ENCODE measurements at places on chromosomes 2 and 18.

DNA sequence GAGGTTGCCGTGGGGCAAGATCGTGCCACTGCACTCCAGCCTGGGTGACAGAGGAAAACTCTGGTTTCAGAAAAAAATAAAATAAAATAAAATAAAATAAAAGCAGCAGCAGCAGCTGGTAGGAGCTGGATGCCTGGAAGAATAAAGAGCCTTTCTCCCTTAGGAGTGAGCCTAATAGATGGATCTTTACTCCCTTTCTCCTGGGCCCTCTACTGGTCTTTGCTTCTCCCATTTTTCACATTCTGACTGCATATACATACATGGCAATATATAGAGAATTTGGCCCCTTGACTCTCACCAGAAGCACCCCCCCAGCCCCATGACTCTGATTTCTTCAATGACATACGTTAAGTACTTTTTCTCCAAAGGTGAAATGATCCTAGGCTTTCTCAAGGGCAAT is 9.8 kb upstream of the MALT1 start:
- no peak for DNase-seq

DNA sequence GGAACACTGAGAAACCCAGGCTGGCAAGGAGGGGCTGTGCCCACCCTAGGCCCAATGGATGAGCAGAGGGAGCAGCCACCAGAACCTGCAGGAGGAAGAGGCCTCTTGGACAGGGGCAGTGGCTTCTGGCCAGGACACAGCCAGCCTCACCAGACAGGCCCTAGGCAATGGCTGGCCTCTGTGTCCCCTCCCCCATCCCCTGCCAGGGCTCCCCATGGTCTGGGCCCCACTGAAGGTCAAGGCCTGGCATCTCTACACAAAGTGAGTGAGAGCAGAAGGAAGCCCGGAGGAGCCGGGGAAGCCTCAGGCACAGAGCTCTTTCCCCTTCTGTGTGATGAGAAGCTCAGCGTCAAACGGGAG is 6.3 kb downstream of the PRLH start:
- no peak for DNase-seq

- DNase-seq = no peak
These were observed 1.8 kb downstream of the SLC23A3 start for GRCh38 chr2:219167997-219168396.

DNA sequence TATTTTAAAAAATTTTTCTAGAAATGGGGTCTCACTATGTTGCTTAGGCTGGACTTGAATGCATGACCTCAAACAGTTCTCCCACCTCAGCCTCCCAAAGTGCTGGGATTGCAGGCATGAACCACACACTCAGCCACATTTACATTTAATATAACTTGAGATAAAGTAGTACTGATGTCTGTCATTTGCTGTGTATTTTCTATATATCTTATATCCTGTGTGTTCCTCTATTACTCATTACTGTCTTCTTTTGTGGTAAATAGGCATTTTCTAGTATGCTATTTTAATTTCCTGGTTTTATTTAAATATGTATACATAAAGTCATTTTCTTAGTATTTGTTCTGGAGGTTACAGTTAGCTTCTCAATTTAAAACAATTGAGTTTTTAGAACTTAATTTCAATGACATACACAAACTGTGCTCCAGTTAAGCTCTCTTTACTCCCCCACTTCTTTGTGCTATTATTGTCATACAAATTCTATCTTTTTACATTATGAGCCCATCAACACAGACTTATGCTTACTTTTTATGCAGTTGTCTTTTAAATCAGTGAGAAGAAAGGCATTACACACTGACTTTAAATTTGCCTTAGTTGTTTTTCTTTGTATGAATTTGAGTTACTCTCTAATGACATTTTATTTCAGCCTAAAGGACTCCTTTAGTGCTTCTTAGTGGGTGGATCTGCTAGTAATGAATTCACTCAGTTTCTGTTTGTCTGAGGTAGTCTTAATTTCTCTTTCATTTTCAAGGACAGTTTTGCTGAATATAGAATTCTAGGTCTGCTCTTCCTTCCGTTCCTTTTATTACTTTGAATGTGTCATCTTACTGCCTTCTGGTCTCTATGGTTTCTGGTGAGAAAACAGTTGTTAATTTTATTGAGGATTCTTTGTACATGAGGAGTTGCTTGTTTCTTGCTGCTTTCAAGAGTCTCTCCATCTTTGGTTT is 6.2 kb upstream of the INPP4A start:
- no peak for DNase-seq

DNA sequence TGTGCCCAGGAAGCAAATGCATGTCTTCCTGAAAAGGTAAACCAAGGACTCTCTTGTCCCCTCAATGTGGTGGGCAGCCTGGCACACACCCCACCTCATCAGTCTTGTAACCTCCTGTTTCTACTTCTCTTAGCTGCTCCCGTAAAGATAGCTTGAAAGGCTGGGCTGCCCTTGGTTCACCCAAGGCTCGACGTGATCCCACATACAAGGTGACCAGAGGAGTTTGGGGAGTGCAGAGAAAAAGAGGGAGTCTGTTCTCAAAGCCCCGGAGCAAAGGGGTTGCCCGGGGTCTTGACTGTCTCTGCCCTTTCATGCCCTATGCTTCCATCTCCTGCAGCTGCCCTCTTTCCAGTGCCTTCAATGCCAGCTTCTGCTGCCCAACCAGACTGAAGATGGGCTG is 18.3 kb upstream of the FOSL2 start:
- DNase-seq = no peak

DNA sequence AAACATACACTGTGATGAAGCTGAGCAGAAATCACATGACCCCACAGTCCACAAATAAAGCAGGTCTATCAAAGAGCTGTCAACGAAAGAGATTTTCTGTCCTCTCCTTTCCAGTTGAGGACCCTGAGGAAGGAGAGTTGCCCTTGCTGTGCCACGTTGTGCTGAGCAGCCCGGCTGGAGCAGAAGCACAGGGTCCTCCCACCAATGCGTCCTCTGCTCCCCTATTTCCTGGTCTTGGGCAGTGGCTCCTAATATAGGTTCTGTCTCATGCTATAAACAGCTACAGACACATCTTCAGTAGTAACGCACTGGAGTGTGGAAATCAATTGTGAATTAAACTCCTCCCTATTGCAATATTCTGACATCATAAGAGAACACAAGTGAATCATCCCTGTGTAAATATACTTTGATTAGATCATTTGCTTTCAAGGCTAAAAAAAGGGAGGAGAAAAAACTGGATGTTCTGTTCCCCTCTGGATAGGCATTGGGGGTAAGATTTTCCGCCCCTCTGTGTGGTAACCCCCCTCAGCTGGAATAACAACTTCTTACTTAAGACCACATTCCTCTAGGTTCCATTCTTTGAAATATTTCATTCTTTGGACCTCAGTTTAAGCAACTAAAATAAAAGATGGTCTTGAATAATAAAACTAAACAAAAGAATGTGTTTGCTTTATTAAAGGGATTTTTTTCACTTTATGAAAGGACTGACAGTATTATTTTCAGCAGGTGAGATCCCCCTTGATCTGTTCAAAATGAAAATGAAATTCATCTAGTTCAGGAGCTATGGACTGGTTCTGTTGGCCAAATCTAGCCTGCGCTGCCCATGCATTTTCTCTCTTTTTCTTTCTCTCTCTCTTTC is 8.3 kb upstream of the RHOB start:
- DNase-seq = no peak

DNA sequence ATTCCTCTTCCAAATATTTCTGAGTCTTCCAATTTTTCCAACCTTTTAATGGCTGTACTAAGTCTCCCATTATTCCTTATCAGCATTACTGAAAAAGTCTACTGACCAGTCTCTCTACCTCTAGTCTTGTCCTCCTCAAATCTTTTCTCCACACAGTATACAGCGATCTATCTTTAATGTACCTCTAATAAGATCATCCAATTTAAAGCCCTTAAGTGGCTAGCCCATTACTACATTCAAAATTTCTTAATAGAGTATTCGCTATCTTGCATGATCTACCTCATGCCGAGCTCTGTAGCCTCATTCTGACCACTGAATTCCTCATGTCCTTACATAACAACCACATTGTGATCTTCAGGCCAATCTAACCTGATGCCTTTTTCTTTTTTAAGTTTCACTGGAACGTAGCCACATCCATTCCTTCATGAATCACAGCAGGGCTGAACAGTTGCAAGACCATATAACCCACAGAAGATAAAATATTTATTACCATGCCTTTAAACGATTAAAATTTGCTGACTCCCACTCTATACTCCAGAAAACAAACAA is 57.9 kb downstream of the SLC66A3 start:
- no peak for DNase-seq

GRCh38 chr2:176081376-176081836 is 2.4 kb downstream of the EVX2 start:
- peak; percentile 24 for DNase-seq

DNA sequence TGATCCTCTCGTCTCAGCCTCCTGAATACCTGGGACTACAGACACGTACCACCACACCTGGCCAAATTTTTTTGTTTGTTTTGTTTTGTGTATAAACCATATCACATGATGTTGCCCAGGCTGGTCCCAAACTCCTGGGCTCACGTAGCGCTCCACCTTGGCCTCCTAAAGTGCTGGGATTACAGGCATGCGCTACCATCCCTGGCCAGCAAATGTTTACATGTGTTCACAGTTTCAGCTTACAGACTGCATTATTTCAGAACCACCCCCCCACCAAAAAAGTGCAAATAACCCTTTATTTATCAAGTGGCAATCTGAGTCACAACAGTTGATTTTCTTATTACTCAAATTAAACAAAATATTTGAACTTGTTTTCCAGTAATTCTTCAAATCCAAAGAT is 54.3 kb downstream of the ABCA12 start:
- no peak for DNase-seq

GRCh38 chr2:149924549-149925213 is 337.1 kb upstream of the MMADHC start:
- DNase-seq = no peak

- no peak for DNase-seq
These were observed 2.1 kb downstream of the HK2 start for GRCh38 chr2:74835831-74836674.

GRCh38 chr2:190425221-190425866 is 17.2 kb downstream of the MFSD6 start:
- DNase-seq = no peak

DNA sequence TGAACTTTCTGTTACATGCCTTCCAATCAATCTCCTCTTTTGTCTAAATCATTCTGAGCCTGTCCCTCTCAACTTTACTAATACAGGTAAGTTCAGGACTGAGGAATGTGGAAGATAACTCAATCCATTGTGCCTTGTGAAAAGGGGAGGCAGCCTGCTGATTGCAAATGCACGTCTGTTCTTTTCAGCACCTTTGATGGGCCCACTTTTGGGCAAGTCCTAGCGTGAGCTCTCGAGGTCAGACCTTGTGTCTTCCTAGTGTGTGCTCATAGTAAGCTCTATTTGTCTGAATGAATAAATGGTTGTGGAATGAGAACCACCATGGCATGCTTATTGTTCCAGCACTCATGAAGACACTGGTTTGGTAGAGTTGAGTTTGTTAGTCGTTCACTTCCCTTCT is 50.4 kb upstream of the REL start:
- DNase-seq = no peak

GRCh38 chr2:63081404-63081803 is 30.8 kb downstream of the OTX1 start:
- no peak for DNase-seq

GRCh38 chr2:24206242-24206641 is 31.4 kb downstream of the FAM228A start:
- DNase-seq = no peak

GRCh38 chr18:68564961-68565360 is 149.9 kb downstream of the TMX3 start:
- no peak for DNase-seq

- no peak for DNase-seq
These were observed 1.7 kb downstream of the RBMS1 start for GRCh38 chr2:160491911-160492371.

DNA sequence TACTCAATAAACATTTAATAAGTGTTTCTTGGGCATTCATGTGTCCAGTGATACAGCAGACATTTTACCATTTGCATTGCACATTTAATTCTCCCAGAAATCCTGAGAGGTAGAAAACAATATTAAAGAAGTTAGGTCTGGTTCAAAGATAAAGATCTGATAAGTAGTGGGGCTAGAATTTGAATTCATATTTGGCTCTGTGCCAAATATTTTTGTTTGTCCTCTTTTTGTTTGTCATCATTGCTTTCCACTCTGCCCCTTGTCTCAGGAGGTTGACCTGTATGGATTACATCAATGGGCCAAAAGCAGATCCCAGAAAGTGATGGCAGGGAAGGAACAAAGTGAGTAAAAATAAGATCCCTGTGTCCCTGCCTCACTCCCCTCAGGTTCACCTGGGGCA is 441.9 kb upstream of the PKDCC start:
- DNase-seq = no peak

DNA sequence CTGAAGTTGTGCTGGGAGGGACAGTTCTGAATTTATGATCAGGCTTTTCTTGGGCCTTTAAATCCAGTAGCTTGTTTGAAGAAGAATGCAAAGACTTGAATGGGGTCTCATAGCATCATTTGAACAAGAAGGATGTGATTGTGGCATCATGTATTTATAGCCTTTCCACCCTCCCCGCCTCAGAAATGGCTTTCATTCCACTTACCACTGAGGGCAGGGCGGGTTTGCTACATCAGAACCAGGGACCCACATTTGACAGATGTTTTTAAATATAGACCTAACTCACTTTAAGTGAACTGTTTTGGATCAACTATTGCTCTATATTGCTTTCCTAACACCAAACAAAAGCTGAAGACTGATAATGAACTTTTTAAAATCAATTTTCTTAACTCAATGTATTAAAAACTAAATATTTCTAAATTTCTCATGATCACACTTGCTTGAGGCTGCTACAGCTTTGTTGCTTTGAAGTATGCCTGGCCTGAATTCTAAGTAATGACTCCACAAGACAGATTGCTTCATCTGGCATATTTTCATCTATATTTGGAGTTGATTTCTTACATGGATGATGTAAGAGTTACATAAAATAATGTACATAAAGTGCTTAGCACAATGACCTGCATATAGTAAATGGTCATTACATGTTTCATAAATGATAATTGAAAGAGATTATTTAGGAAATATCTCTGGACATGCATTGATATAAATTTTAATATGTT is 1552.9 kb upstream of the SLC39A10 start:
- DNase-seq = no peak

- DNase-seq = no peak
These were observed 775.3 kb upstream of the NRXN1 start for GRCh38 chr2:51807229-51807628.

- no peak for DNase-seq
These were observed 178.9 kb downstream of the RPIA start for GRCh38 chr2:88870267-88870839.

All from right renal cortex interstitium (tissue), 3 donors.